ENCODE measurements at places on chromosomes 4 and X.

- peak; percentile 6 for DNase-seq
Observed at GRCh38 chrX:75746891-75747639, 38.0 kb downstream of the MAGEE2 start.

- no peak for DNase-seq
Observed at GRCh38 chr4:88629826-88630225, 37.5 kb downstream of the HERC3 start.

GRCh38 chrX:108019382-108019875 lies 25.4 kb upstream of the VSIG1 start:
- DNase-seq: no peak

GRCh38 chr4:3366893-3367775 lies 74.3 kb downstream of the RGS12 start:
- DNase-seq: no peak

- DNase-seq: no peak
Observed at GRCh38 chrX:80388206-80388605, 32.0 kb upstream of the TENT5D start.

All from activated CD4-positive, alpha-beta T cell treated with anti-CD3 and anti-CD28 coated beads for 4 hours (primary cell).